Cerebellum (tissue), 4 donors: ENCODE measurements at places on chromosomes 2 and 18. TPM values are rescaled to one million over a fixed set of nuclear protein-coding genes. Genes with fewer than 3 reads are reported as not detected.

DNA sequence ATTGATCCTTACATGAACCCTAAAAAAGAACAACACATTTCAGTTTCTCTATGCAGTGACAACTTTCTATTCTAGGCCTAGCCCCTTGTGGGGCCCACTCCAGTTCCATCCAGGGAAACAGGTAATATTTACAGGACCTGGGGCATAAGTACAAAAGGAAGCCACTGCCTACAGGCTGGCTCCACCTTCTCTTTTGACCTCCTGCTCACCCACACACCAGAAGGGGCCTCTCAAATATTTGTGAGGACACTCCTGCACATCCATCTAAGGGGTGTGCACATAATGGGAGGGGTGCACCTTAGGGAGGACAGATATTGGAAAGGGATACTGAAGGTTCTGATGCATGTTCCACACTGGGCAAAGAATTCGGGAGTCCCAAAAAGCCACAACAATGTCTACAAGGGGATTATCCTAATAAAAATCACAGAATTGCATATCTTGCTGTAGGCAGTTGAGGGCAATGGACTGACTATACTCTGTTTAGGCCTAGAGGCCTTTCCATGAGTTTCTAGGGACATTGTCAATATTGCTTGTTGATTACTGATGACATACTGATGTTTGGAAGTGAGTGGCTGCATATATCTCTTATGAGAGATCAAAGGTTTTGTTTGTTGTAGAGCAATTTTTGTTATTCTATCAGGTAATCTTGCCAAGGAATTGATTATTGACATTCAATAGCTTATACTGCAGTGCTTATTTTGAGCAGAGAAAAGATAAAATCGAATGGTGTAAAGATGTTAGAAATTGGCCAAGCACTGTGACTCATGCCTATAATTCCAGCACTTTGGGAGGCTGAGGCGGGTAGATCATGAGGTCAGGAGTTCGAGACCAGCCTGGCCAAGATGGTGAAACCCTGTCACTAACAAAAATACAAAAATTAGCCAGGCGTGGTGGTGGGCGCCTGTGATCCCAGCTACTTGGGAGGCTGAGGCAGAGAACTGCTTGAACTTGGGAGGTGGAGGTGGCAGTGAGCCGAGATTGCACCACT lies 23.8 kb upstream of the HNRNPA3 start:
- no peak for DNase-seq

The IL1RL2 gene
- total RNA-seq, result 0.73 TPM

- no peak for DNase-seq
Observed at GRCh38 chr2:71379086-71379485, 47.5 kb downstream of the ZNF638 start.

DNA sequence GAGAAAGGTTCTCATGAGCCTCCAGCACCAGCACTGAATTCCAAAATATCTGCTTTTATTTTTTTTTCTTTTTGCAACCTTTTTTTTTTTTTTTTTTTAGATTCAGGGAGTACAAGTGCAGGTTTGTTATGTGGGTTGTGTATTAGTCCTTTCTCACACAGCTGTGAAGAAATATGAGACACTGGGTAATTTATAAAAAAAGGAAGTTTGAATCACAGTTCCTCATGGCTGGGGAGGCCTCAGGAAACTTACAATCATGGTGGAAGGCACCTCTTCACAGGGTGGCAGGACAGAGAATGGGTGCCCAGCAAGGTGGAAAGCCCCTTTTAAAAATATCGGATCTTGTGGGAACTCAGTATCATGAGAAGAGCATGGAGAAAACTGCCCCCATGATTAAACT lies 7.9 kb upstream of the TMX3 start:
- no peak for DNase-seq

The SPRED2 gene
- total RNA-seq, result 16.3 TPM

The RBKS gene
- total RNA-seq, result 2.1 TPM
